ENCODE measurements at places on chromosomes 3 and 15.

DNA sequence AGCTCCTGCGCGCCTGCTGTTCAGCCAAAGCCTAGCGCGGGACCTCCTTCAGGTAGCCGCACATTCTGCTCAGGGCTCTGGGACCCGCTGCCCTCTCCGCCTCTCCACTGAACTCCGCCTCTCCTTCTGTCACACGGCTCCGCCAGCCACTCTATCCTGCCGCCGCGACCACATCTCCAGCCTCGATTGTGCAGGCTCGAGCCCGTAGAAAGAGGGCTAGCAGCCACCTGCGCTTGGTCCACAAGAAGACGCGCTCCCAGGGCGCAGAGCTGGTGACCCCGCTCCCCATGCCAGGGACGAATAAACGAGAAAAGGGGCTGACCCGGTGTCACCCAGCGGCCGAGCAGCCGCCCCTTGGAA, 1.1 kb upstream of the VIPR1 start:
- DNase-seq, result peak; percentile 57
- H3K36me3 ChIP-seq, result no peaks in the 10 kb centered on the region
- peak overlapping the region; percentile 88 for H3K4me3 ChIP-seq
- H3K4me1 ChIP-seq, result peaks cover 41% of the 10 kb centered on the region
- H3K27ac ChIP-seq, result no peak overlapping the region

- H3K27ac ChIP-seq, result no peak overlapping the region
- no peak overlapping the region for H3K4me3 ChIP-seq
- peaks cover 8% of the 10 kb centered on the region for H3K36me3 ChIP-seq
- H3K27me3 ChIP-seq, result no peaks in the 10 kb centered on the region
- no peak for DNase-seq
- H3K4me1 ChIP-seq, result peaks cover 8% of the 10 kb centered on the region
These were observed 330.1 kb upstream of the TPM1 start for GRCh38 chr15:62712455-62712839.

DNA sequence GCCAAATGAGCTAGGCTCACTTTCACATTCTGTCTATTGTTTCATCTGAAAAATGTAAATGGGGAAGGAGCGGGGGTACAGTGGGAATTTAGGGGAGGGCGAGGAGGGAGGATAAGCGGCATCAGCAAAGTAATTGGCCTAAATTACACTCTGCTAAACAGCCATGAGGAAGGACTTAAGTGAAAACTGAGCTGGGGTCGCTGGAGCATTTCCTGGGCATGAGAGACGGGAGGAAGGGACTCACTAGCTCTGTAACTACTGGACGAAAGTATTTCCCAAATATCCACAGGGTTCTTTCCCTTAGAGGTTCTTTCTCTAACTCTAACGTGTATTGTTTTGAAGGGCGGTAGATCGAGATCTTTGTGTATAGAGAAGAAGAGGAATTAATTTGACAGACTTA, 418.0 kb downstream of the SOX2 start:
- no peaks in the 10 kb centered on the region for H3K36me3 ChIP-seq
- no peak overlapping the region for H3K4me3 ChIP-seq
- H3K27me3 ChIP-seq, result peaks cover 8% of the 10 kb centered on the region
- H3K4me1 ChIP-seq, result peaks cover 26% of the 10 kb centered on the region
- no peak for DNase-seq
- H3K27ac ChIP-seq, result no peak overlapping the region

GRCh38 chr3:194269610-194270145, 81.5 kb downstream of the CPN2 start:
- peaks cover 32% of the 10 kb centered on the region for H3K4me1 ChIP-seq
- no peak overlapping the region for H3K4me3 ChIP-seq
- peak; percentile 83 for DNase-seq
- H3K27me3 ChIP-seq, result 0 out of 2 replicates have a peak, but pooled peaks cover 2% of the 10 kb centered on the region
- H3K36me3 ChIP-seq, result no peaks in the 10 kb centered on the region
- no peak overlapping the region for H3K27ac ChIP-seq

DNA sequence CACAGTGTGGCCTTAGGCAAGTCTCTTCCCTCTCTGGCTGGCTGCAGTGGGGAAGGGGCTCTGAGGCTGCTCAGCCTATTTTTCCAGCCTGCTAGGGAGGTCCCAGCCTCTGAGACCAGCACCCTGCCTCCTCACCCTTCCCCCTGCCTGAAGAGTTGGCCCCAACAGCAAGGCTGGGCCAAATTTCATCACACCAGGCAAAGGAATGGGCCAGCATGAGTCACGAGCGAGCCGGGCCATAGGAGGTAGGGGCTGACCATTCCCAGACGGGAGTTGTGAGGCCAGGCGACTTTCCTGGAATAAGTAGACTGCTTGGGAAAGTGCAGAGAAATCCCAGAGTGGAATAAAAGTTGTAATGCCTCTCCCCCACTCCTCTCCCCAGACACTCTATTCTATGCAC, 5.7 kb upstream of the FBLN2 start:
- no peak overlapping the region for H3K27ac ChIP-seq
- no peak for DNase-seq
- no peak overlapping the region for H3K4me3 ChIP-seq
- peaks cover 19% of the 10 kb centered on the region for H3K4me1 ChIP-seq

DNA sequence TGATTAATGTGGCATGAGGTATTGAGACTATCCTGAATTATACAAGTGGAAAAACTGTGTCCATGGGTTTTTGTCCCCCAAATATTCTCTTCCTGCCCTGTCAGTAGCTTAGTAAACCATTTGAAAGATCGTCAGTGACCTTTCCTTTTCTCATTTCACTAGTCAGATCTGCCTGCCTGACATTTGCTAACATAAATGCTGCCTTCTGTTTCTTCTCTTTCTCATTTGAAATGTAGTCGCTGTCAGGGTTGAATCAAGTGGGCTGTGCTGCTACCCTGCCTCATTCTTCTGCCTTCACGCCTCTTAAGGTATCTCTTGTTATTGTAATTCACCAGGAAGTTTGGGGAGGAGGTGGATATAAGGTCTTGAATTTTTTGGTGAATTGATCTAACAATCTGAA, 67.5 kb downstream of the LRCH3 start:
- H3K4me1 ChIP-seq, result peaks cover 77% of the 10 kb centered on the region
- no peaks in the 10 kb centered on the region for H3K27me3 ChIP-seq

DNA sequence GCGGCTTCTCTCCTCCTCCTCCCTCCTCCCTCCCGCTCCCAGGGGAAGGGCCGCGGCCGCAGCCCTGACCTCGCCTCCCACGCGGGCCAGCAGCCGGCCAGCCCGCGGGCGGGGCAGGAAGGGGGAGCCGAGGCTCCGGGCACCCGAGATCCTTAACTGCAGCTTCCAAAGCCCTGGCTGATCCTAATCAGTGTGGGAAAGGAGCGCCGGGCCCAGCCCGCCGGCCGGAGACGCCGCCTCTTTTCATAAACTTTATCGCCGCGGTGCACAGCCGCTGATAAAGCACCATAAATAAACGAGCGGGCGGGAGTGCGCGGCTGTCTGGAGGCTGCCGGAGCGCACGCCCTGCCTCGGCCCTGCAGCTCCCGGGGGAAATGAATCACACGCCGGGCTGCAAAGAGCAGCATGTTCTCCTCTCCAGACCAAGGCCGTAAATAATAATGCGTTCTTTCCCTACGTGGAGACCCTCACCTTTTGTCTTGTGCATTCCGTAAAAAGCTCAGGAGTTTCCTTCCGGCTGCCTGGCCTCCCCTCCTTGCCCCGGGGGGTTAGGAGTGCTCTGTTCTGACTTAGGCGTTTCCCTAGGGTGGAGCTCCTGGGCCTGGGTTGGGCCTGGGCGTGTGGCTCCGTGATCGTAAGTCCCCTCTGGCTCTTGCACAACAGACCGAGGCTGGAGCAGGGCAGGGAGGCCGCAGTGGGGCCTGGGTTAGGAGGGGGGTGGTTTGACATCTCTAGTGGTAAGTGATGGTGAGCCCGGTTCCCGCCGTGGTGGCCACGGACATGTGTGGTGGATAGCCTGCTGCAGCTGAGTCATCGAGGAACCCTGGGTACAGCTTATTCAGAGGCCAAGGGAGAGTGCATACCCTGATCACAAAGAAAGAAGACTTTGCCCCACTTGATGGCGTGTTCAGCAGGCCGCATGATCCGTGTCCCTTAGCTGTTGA, 132.6 kb upstream of the HES1 start:
- H3K27ac ChIP-seq, result no peak overlapping the region
- H3K36me3 ChIP-seq, result no peaks in the 10 kb centered on the region
- H3K4me1 ChIP-seq, result peaks cover 50% of the 10 kb centered on the region
- peak overlapping the region; percentile 73 for H3K4me3 ChIP-seq

GRCh38 chr3:129446926-129447325, 6.9 kb downstream of the IFT122 start:
- peak overlapping the region; percentile 80 for H3K27ac ChIP-seq
- H3K4me1 ChIP-seq, result peaks cover 47% of the 10 kb centered on the region
- H3K4me3 ChIP-seq, result 0 out of 2 replicates have a peak overlapping the region, but pooled peaks have one; percentile 11
- H3K27me3 ChIP-seq, result no peaks in the 10 kb centered on the region
- peaks cover 4% of the 10 kb centered on the region for H3K36me3 ChIP-seq
- DNase-seq, result no peak

- H3K36me3 ChIP-seq, result no peaks in the 10 kb centered on the region
- H3K27me3 ChIP-seq, result peaks cover 3% of the 10 kb centered on the region
- no peak overlapping the region for H3K27ac ChIP-seq
These were observed 1.3 kb downstream of the SCAANT1 start for GRCh38 chr3:63910891-63911290.

GRCh38 chr15:40252438-40253166, 13.7 kb downstream of the PAK6 start:
- no peaks in the 10 kb centered on the region for H3K36me3 ChIP-seq
- peaks cover 18% of the 10 kb centered on the region for H3K4me1 ChIP-seq
- peak; percentile 68 for DNase-seq
- H3K27ac ChIP-seq, result no peak overlapping the region
- H3K4me3 ChIP-seq, result peak overlapping the region; percentile 73

DNA sequence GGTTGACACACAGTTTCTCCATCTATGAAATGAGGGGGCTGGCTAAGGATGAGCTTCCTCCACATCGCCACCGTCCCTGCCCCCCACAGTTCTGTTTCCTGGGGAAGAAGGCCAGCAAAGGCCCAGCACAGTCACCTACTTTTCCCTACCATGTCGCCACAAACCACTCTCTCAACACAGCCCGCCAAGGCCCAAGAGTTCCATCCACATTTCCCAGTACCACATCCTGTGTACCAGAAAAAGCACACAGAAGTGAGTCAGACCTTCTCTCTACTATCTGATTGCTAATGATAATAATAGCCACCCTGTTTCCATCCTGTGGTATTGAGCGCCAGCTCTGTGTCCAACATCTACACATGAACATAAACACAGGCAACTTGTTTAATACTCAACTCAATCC, 30.3 kb upstream of the C15orf39 start:
- no peak for DNase-seq
- peaks cover 9% of the 10 kb centered on the region for H3K36me3 ChIP-seq
- H3K4me1 ChIP-seq, result peaks cover 6% of the 10 kb centered on the region
- peaks cover 4% of the 10 kb centered on the region for H3K27me3 ChIP-seq
- H3K27ac ChIP-seq, result no peak overlapping the region

GRCh38 chr3:194714564-194714963, 28.9 kb downstream of the FAM43A start:
- no peak overlapping the region for H3K4me3 ChIP-seq
- no peak overlapping the region for H3K27ac ChIP-seq
- no peak for DNase-seq
- no peaks in the 10 kb centered on the region for H3K4me1 ChIP-seq
- H3K36me3 ChIP-seq, result no peaks in the 10 kb centered on the region

- DNase-seq, result no peak
- H3K27me3 ChIP-seq, result no peaks in the 10 kb centered on the region
- H3K4me1 ChIP-seq, result no peaks in the 10 kb centered on the region
- H3K4me3 ChIP-seq, result no peak overlapping the region
- H3K27ac ChIP-seq, result no peak overlapping the region
These were observed 120.7 kb downstream of the STT3B start for GRCh38 chr3:31653464-31653863.

- no peak for DNase-seq
- H3K36me3 ChIP-seq, result peaks cover 2% of the 10 kb centered on the region
- H3K4me1 ChIP-seq, result peaks cover 5% of the 10 kb centered on the region
- no peaks in the 10 kb centered on the region for H3K27me3 ChIP-seq
- no peak overlapping the region for H3K27ac ChIP-seq
These were observed 86.8 kb downstream of the TMCO5A start for GRCh38 chr15:38021259-38021658.

- no peak overlapping the region for H3K4me3 ChIP-seq
- DNase-seq, result no peak
- no peaks in the 10 kb centered on the region for H3K4me1 ChIP-seq
These were observed 15.0 kb upstream of the THBS1 start for GRCh38 chr15:39565851-39566250.

DNA sequence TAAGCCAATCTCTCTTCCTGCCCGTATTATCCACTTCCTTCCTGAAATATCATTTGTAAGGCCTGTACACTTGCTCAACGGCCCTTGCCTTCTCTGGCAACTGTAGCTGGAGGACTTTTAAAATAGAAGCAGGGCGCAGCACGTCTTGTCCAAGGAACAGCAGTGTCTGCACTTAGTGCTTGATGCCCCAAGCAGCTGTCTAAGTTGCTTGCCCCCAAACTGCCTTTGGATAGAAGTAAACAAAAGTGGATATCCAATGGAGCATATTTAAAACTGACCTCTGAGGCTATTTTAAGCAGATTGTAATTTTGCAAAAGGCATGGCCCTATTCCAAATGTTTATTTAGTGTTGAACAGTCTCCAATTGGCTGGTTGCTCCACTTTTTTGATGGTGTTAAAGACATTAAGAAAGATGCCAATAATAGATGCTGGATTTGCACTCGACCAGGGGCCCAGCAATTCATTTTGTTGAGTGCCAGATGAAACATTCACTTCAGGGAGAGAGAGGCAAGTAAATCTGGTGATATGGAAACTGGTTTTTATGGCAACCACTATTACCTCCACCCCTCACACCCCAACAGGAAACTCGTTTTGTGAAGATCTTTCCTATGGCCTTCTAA, 526.8 kb upstream of the TBL1XR1 start:
- peaks cover 8% of the 10 kb centered on the region for H3K4me1 ChIP-seq
- H3K27me3 ChIP-seq, result peaks cover 2% of the 10 kb centered on the region
- no peak overlapping the region for H3K4me3 ChIP-seq

DNA sequence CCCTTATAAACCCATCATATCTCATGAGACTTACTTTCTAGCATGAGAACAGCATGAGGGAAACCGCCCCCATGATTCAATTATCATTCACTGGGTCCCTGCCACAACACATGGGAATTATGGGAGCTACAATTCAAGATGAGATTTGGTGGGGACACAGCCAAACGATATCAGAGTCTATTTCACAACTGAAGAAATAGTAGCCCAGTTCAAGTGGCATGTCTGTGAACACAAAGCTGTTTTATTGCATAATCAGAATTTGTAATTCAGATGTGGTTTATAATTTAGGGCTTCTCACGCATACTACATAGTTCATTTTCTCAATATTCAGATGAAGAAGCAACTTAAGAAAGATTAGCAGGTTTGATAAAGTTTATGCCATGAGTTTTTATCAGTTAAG, 1188.0 kb upstream of the ALCAM start:
- H3K4me3 ChIP-seq, result no peak overlapping the region
- H3K27me3 ChIP-seq, result no peaks in the 10 kb centered on the region
- DNase-seq, result no peak
- H3K36me3 ChIP-seq, result no peaks in the 10 kb centered on the region
- H3K27ac ChIP-seq, result no peak overlapping the region

- H3K27ac ChIP-seq, result no peak overlapping the region
- no peak for DNase-seq
- no peak overlapping the region for H3K4me3 ChIP-seq
- H3K36me3 ChIP-seq, result no peaks in the 10 kb centered on the region
These were observed 6.9 kb downstream of the NEK11 start for GRCh38 chr3:131033480-131034080.

Measured in WTC11 (cell line).